NCI-H2029 (cell line): ENCODE measurements at places on chromosomes 5 and 9.

- DNase-seq, result peak; percentile 38
These were observed at the start of gene RASGEF1C for GRCh38 chr5:180209137-180209581. Gene RASGEF1C (minus strand): TSS chr5:180209211. CDS start chr5:180138052, 71,159 bp downstream.

DNA sequence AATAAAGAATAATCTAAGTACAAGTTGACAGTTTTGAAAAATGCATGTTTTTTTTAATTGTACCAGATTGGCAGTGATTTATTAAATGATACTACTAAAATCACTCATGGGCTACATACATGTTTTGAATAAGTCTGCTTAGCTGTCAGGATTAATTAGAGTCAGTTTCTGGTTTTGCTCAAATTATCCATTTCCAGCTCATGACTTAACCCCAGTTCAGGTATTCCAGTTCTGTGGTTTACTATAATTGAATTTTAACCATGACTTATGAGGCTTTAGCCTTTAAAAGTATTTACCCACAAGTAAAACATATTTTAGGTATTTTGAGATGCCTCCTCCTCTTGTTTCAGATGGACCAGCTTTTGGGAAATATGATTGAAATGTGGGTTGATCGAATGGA, 17.8 kb upstream of the LRRC70 start:
- no peak for DNase-seq

DNA sequence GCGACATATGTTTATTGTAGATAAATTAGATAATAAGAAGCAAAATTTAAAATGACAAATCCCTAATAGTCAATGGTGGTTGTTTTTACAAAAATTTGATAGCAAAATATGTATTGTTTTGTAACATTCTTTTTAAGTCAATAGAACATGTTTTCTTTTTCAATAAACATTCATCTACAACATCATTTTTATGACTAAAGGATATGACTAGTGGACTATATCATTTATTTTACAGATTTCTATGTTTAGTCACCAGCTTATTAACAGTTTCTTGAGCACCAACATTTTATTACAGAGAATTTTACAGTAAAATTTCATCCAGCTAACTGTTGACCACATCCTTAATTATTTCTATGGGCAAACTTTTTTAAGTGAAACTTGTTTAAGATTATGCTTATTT, 114.7 kb upstream of the IL7R start:
- no peak for DNase-seq

DNA sequence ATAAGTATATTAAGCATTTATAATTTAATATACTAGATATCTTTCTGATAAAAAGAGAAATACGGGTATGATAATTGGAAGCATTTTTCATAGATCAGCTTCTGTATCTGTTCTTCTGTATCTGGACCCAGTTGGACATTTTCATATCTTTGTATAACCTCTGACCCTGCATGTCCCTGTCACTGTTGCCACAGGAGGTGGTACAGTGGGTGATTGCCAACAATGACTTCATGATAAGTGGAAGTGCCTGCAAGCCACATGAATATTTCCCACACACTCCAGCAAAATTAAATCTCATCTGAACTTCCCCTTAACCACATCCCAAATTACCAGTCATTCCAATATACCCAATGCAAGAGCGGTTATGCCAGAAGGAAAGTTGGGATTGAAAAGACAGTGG, 376.4 kb downstream of the ARRDC3 start:
- no peak for DNase-seq

DNA sequence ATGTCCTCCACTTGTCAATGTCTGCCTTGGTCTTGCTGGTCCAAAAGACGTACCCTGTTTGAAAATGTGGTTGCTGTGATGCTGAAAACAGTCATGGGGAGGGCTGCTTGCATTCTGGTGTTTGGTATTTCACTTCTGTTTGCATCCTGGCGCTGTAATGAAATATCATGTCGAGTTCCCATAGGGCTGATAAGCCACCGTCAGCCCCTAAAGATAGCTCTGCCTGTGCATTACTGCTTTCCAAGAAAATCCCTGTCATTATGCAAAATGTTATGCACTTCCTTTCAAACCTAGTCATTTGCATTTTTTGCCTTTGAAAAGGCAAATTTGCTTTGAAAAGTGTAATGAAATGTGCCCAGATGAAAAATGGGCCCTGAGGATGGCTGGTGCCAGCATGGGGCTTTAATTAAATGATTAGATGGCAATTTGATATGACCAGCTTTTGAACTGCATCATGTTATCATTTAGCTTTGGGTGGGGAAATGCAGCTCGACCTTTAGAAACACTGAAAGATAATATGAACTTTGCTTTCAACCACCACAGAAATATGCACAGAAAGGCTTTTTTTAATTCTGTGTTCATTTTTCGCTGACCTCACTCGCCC, 374.4 kb upstream of the SGCD start:
- no peak for DNase-seq

- no peak for DNase-seq
These were observed 224.8 kb downstream of the MEF2C start for GRCh38 chr5:88657906-88658775.
